ENCODE measurements at places on chromosomes 6 and 20. TPM values are rescaled to one million over a fixed set of nuclear protein-coding genes. Genes with fewer than 3 reads are reported as not detected.

The ASF1A gene
- total RNA-seq, result 26.1 TPM

The DUSP15 gene
- total RNA-seq, result 9.9 TPM

The ABHD16B gene
- total RNA-seq, result not detected

The CST4 gene
- total RNA-seq, result not detected

The MLIP gene
- total RNA-seq, result not detected

The RSPO3 gene
- 7.9 TPM for total RNA-seq

The OR2B6 gene
- not detected for total RNA-seq

The ARG1 gene
- not detected for total RNA-seq

The PLEKHG1 gene
- total RNA-seq, result 3.7 TPM

The MYL9 gene
- 50.0 TPM for total RNA-seq

The ACSS1 gene
- total RNA-seq, result 2.5 TPM

The RRAGD gene
- total RNA-seq, result 1.4 TPM

The LIN28B gene
- total RNA-seq, result not detected

The MUC21 gene
- not detected for total RNA-seq

The HTR1E gene
- not detected for total RNA-seq

The PRDM1 gene
- total RNA-seq, result 1.4 TPM

The LST1 gene
- not detected for total RNA-seq

The ZNF334 gene
- 14.0 TPM for total RNA-seq

The CFAP61 gene
- total RNA-seq, result 0.18 TPM

The ZC3H12D gene
- 0.09 TPM for total RNA-seq

The MPIG6B gene
- not detected for total RNA-seq

The PTK7 gene
- total RNA-seq, result 44.6 TPM

The RNF144B gene
- 1.2 TPM for total RNA-seq

The KIF6 gene
- total RNA-seq, result 0.08 TPM

The HDGFL1 gene
- total RNA-seq, result not detected

The BPIFA2 gene
- not detected for total RNA-seq

The HSPA1A gene
- total RNA-seq, result 52.8 TPM

The WFDC12 gene
- total RNA-seq, result not detected

The TRIM15 gene
- not detected for total RNA-seq

The SLC17A1 gene
- total RNA-seq, result not detected

The OOEP gene
- total RNA-seq, result not detected

The NNAT gene
- 2.8 TPM for total RNA-seq
